ENCODE measurements at places on chromosomes 1 and 21. TPM values are rescaled to one million over a fixed set of nuclear protein-coding genes. Genes with fewer than 3 reads are reported as not detected.

Gene PLXNA2
- 78.4 TPM for total RNA-seq

Gene OR2T34
- total RNA-seq, result not detected

Gene TAS1R2
- total RNA-seq, result not detected

Gene PLA2G4A
- total RNA-seq, result 2.4 TPM

Gene TDRD10
- 0.34 TPM for total RNA-seq

Gene RXRG
- total RNA-seq, result 1.6 TPM

Gene SH2D1B
- total RNA-seq, result not detected

Gene UBQLN4
- 19.1 TPM for total RNA-seq

Gene RIPPLY3
- not detected for total RNA-seq

Gene DNASE2B
- total RNA-seq, result not detected

Gene CFAP45
- total RNA-seq, result 0.16 TPM

Gene C1orf74
- 0.73 TPM for total RNA-seq

DNA sequence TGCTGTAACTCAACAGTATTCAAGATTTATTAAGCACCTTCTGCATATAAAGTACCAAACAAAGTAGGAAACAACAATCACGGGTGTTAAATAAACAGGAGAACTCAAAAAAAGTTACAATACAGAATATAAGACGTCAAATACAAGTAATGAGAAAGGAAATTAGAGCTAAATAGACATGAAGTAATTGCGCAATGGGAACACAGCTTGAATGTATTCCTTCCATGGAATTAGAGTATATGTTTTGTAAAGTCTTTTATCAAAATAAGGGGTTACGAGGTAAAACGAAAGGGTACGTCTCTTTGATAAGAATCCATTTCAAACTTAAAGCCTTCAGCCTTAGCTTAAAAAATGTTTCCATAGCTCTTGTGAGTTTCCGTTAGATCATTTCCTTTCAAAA, 109.1 kb downstream of the SPATA6 start:
- no peak overlapping the region for H3K27ac ChIP-seq
- H3K4me3 ChIP-seq, result no peak overlapping the region

DNA sequence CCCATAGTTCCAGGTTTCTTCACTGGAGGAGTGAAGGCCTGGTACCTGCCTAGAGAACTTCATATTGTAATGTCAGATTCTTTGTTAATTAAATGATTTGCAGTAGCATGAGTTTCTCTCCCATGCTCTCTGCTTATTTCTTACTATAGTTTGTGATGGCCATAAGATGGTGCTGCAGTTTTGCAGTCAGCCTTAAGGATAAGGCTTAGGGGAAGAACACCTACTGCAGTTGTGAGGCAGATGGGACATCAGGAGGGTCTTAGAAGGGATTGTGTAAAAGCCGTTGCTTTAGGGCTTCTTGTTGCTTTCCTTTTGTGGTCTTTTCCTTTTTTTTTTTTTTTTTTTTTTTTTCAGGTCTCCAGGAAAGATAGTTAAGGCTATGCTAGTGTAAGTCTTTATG, 61.8 kb downstream of the MACF1 start:
- no peaks in the 10 kb centered on the region for H3K27me3 ChIP-seq
- no peaks in the 10 kb centered on the region for H3K36me3 ChIP-seq
- H3K27ac ChIP-seq, result no peak overlapping the region

DNA sequence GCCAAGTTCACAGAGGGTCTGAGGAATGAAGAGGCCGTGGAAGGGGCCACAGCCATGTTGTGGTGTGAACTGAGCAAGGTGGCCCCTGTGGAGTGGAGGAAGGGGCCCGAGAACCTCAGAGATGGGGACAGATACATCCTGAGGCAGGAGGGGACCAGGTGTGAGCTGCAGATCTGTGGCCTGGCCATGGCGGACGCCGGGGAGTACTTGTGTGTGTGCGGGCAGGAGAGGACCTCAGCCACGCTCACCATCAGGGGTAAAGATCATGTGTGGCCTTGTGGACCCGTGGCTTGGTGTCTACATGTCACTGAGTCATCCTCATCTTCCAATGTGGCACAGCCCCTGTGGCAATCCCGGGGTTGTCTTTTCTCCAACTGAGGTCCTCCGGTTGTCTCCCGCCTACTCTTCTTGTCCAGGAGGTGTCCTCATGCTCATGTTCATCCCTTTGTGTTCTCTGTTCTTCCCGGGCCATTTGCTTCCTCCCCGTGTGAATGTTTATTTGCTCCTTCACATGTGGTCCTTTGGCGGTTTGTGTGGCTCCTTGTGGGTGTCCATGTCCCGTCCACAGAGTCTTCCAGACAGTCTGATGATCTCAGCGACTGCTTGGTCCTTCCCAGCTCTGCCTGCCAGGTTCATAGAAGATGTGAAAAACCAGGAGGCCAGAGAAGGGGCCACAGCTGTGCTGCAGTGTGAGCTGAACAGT, 84.2 kb downstream of the OBSCN start:
- no peak overlapping the region for H3K4me3 ChIP-seq
- no peak for DNase-seq
- H3K4me1 ChIP-seq, result no peaks in the 10 kb centered on the region
- no peak overlapping the region for H3K27ac ChIP-seq
- no peaks in the 10 kb centered on the region for H3K27me3 ChIP-seq

DNA sequence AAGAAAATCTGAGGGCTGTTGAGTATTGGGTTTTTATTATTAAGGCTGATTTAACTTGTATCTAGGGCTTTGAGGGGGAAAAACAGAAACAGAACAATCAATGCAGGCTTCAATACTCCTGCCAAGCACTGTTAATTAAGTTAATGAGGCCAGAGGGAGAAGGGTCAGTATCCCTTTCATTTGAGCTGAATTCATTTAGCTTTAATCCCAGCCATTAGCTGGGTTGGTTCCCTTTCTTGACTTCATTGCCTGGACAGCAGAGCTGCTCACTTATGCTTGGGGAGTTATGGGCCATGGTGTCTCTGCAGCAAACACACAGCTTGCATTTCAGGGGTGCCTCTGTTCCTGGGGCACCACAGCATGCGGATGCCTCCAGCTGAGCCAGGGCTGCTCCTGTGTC, 16.3 kb downstream of the TLR5 start:
- H3K4me3 ChIP-seq, result no peak overlapping the region
- no peaks in the 10 kb centered on the region for H3K27me3 ChIP-seq
- H3K27ac ChIP-seq, result no peak overlapping the region
- H3K4me1 ChIP-seq, result peaks cover 5% of the 10 kb centered on the region

- H3K27ac ChIP-seq, result no peak overlapping the region
- no peaks in the 10 kb centered on the region for H3K4me1 ChIP-seq
- DNase-seq, result no peak
- no peaks in the 10 kb centered on the region for H3K36me3 ChIP-seq
- no peaks in the 10 kb centered on the region for H3K27me3 ChIP-seq
These were observed 22.7 kb upstream of the SFT2D2 start for GRCh38 chr1:168202941-168203654.

- H3K27me3 ChIP-seq, result no peaks in the 10 kb centered on the region
- no peak overlapping the region for H3K27ac ChIP-seq
- H3K36me3 ChIP-seq, result no peaks in the 10 kb centered on the region
- H3K4me3 ChIP-seq, result no peak overlapping the region
- no peaks in the 10 kb centered on the region for H3K4me1 ChIP-seq
These were observed 173.3 kb upstream of the EDN2 start for GRCh38 chr1:41657679-41658295.

DNA sequence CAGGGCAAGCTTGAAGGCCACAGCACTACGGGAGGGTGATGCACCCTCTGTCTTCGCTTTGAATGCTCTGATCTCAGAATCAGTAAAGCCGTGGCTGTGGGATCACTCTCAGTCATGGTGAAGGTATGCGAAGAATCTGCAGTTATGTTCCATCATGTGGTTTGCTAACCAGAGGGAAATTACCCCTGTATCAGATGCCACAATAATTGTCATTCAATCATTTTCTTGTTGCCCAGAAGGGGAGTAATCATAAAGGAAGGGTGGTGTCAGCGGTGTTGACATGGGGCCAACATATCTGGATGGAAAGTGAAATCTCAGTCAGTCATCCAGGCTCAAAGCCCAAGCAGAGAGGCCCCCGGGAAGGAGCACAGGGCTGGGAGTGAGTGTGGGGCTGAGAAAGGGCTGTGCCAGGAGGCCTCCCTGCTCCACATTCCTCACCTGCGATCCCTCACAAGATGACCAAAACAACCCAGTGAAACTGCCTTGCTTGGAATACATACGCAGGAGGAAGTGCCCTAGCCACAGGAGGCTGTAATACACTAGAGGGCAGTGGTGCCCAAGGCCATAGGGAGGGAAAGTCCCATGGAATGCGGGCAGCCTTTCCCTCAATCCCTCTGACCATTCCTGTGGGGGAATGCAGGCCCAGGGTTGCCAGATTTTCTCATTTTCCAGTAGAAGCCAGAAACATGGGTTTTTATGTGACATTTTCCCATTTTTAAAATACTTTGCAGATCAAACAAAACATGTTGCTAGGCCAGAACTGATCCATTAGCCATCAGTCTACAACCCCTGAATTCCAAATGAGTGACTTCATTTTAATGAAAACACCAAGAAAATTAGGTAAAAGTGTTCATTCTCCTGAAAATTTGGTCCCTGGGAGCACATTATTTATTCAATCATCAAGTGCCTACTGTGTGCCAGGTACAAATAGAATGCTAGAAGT, 95.7 kb upstream of the VANGL1 start:
- no peak overlapping the region for H3K27ac ChIP-seq
- H3K36me3 ChIP-seq, result no peaks in the 10 kb centered on the region
- no peaks in the 10 kb centered on the region for H3K4me1 ChIP-seq
- no peaks in the 10 kb centered on the region for H3K27me3 ChIP-seq

GRCh38 chr1:61226791-61227567, 144.6 kb downstream of the NFIA start:
- no peaks in the 10 kb centered on the region for H3K27me3 ChIP-seq
- peak; percentile 32 for DNase-seq
- no peak overlapping the region for H3K4me3 ChIP-seq
- H3K36me3 ChIP-seq, result no peaks in the 10 kb centered on the region

GRCh38 chr1:36528361-36529349, 45.9 kb upstream of the CSF3R start:
- DNase-seq, result no peak
- no peaks in the 10 kb centered on the region for H3K36me3 ChIP-seq
- no peak overlapping the region for H3K4me3 ChIP-seq
- H3K27ac ChIP-seq, result no peak overlapping the region

DNA sequence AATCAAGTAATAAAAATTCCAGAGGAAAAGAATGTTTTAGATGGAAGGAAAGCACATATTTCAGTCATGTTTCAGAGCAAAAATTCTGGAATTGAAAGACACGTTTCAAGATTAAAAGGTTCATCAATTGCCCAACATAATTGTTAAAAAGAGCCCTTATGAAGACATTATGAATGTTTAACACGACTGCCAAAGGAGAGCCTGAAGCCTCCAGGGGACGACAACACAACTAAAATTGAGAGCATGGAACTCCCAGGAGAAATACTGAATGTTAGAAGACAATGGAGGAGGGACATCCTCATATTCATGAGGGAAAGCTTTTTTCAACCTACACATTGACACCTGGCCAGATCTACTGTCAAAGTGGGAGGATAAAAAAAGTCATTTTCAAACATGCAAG, 16.0 kb downstream of the OR2T11 start:
- H3K4me3 ChIP-seq, result no peak overlapping the region
- H3K4me1 ChIP-seq, result no peaks in the 10 kb centered on the region
- no peak overlapping the region for H3K27ac ChIP-seq
- no peaks in the 10 kb centered on the region for H3K27me3 ChIP-seq

- H3K27ac ChIP-seq, result no peak overlapping the region
- H3K4me1 ChIP-seq, result no peaks in the 10 kb centered on the region
- no peak overlapping the region for H3K4me3 ChIP-seq
- DNase-seq, result no peak
- no peaks in the 10 kb centered on the region for H3K27me3 ChIP-seq
These were observed 22.1 kb downstream of the SSX2IP start for GRCh38 chr1:84668185-84668584.

- no peaks in the 10 kb centered on the region for H3K36me3 ChIP-seq
- no peak overlapping the region for H3K27ac ChIP-seq
- DNase-seq, result no peak
- no peaks in the 10 kb centered on the region for H3K4me1 ChIP-seq
These were observed 166.5 kb upstream of the COA6 start for GRCh38 chr1:234206651-234207284.

DNA sequence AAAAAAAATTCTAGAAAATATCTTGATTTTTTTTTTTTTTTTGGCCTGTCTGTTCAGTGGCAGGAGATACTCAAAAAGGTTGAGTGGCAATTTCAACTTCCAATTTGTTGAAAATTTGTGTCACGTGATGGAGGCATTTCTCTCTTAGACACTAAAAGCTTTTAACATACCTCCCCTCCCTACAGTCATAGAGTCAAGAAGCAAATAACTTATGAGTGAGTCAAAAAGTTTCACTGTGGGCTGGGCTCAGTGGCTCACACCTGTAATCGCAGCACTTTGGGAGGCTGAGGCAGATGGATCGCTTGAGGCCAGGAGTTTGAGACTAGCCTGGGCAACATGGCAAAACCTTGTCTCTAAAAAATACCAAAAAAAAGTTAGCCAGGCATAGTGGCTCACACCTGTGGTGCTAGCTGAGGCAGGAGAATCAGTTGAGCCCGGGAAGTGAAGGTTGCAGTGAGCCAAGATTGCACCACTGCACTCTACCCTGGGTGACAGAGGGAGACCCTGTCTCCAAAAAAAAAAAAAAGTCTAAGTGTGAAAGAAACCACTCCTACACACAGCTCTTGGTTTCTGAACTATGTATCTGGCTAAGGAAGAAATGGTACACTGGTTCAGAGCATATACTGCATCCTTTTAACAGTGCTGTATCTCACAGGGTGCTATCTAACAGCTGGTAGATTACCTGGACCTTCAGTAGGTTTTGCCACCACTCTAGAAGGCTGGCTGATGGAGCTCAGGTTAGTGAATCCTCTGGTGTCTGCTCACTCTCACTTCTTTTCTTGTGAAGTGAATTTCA, 11.6 kb upstream of the BSDC1 start:
- no peak for DNase-seq
- H3K27ac ChIP-seq, result no peak overlapping the region
- no peaks in the 10 kb centered on the region for H3K27me3 ChIP-seq
- no peaks in the 10 kb centered on the region for H3K36me3 ChIP-seq
- no peak overlapping the region for H3K4me3 ChIP-seq
